ENCODE measurements at places on chromosomes 3 and 15.
A peak's percentile ranks its signal among the peaks of the same experiment; 100 is the strongest.

DNA sequence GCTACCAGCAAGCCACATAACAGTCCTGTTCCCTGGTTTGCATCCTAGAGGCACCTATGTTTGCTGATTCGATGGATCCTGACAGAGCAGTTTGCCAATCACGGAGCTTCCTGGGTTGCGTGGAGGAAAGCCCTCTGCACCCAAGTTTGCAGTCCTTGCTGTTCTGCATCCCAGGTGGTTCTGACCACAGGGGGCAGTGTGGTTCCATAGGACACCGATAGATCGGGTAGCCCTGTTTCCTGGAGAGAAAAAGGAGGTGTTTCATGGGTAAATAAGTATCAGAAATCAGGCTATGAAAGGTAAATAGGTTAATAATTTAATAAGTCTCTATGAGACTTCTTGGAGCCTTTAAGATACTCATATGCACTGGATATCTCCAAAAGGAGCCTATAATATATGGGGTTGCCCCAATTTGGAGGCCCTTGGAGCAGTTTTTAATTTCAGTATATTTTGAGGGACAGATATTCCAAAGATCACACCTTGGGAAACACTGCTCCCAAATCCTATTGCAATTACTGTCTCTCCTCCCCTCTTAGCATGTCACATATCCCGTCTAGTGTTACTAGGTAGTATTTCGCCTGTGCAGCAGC, 194.6 kb upstream of the TPM1 start:
- no peak for DNase-seq

GRCh38 chr3:177474652-177475355, 277.5 kb upstream of the TBL1XR1 start:
- DNase-seq = no peak

DNA sequence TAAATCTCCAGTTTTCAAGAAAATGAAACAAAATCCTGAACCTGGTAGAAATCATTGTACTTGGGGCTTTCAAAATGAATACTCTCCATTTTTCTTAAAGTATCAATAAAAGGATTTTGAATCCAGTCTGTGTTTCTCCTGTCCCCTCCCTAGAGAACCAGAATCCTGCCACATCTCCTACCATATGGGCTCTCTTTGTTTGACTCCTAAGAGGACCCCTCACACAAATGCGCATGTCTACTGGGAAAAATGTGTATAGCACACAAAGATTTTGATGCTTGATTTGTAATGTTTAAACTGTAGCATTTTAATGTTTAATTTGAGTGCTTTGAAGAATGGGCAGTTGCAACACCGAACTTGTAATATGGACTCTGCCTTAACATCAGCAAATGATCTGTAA, 25.9 kb downstream of the LRRC3B start:
- no peak for DNase-seq

DNA sequence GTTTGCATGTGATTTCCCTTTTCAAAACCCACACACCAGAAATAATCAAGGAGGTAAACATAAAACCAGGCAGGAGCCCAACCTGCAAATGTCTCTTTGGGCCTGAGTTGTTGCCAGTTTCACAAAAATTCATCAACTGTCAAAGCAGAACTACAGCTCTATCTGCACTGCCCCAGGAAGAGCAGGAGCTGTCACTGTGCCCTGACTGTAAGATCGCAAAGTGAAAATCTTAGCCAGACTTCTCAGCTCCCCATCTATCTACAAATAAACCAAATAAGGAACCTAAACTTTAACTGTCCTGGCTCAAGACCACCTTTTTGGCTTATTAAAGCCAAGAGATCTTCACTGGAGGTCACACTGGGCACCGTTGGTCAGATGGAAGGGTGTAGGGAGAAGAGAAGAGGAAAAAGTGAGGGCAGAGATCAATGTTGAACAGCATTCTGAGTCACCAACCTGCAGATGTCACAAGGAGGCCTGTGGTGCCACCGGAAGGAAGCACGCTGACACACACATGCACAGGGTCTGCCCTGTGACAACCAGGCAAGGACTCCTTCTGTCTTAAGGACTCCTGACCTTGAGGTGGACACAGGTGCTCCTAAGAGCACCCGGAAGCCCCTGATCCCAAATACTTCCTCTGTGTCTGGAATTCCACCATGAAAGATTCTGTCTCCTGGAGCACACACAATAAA, 58.7 kb downstream of the RPN1 start:
- DNase-seq = peak; percentile 16

DNA sequence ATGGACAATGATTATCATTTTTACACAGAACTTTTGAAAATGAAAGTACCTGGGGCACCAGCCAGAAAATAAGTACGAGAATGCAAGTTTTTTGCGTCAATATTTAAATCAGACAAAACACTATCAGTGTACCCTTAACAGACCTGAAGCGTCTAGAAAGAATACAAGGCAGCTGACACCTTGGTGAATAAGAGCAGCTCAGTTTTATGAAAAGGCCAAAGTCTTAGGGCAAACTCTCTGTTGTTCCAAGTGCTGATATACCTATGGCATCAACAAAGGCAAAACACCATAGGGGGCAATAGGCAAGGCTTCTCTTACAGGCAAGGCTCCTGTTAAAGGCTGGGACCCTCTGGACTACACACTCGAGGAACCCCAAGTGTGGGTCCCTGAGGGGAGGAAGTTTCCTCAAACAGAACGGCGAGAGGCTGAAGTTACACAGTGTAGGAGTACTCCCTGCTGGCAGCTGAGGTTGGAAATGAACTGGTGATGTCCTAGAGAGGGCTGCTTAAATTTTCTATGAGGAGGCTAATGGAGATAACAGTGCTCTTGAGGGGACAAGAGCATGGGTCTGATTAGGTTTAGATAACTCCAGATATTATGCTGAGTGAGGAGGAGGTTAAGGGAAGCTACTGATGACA, 291.0 kb downstream of the TIGIT start:
- no peak for DNase-seq

GRCh38 chr3:195068084-195069080, 202.6 kb downstream of the XXYLT1 start:
- no peak for DNase-seq

- no peak for DNase-seq
Observed at GRCh38 chr15:85100186-85100937, 118.7 kb downstream of the PDE8A start.

DNA sequence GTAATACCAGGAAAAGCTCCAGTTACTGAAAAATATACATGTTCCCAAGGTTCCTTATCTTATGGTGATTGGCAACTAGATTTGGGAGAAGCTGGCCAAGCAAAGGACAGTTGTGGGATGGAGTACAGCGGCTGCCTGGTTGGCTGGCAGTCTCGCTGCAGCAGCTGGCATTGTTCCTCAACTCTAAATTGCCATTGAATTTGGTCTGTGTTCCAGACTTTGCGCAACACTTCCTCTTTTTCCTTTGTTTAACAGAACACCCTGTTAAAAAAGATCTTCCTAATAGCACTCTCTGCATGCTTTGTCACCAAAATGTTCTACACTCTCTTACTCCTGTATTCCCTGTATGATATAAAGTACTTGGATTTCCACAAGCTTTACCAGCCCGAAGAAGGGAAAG, 420.6 kb upstream of the RBMS3 start:
- no peak for DNase-seq

DNA sequence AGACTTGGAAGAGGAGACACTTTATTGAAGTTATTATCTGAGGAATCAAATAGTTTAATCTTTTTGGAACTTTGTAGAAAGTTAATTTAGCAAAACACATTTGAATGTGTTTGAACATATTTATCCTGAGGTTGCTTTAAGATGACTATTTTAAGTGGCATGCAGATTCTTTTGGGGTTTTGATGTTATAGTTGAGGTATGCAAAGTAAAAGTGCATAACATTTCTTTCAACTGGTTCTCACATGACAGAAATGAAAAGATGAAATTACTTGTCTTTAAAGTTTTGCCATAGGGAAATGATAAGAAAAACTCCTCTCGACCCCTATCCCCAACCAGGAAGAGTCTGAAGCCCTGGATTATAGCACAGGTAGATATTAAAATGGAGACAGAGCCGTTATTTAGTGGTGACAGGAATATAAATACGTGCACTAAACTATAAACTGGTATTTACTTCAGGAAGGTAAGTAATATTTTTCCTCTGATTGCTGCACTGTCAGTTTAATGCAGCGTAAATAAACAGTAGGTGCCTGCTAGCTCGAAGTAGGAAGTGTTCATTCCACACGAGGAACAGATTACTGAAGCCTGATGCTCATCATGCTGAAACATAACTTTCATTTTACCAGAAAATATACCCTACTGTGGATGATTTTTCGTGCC, 15.1 kb upstream of the SATB1 start:
- no peak for DNase-seq

- peak; percentile 50 for DNase-seq
Observed at GRCh38 chr3:67737906-67738865, 83.8 kb upstream of the SUCLG2 start.

- no peak for DNase-seq
Observed at GRCh38 chr3:12400616-12401194, 83.6 kb upstream of the TSEN2 start.

DNA sequence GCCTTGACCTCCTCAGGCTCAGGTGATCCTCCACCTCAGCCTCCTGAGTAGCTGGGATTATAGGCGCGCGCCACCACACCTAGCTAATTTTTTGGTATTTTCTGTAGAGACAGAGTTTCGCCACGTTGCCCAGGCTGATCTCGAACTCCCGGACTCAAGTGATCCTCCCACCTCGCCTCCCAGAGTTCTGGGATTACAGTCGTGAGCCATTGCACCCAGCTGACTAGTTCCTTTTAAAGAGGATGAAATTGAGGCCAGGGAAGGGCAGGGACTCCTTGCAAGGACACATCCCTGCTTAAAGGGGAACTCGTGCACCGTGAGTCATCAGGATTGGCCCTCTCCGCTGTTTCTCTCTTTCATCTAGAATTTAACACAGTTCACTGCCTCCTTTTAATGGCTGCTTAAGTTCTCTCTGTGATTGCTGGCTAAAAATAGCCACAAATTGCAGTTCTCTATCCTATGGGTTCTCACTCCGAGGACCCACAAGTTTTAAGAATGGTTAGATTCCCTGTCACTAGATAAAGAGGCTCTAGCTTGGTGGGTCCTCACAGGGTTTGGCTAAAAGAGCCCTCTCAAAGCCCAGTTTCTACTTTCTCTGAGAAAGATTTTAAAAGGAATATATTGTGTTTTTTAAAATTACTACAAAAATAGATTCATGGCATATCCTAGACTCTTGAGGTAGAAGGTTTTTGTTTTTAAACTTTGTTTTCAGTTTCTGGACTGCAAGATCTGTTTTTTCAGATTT, 1.4 kb downstream of the CRTAP start:
- no peak for DNase-seq

- DNase-seq = peak; percentile 33
Observed at GRCh38 chr3:58307639-58308215, 1.4 kb downstream of the HTD2 start.

DNA sequence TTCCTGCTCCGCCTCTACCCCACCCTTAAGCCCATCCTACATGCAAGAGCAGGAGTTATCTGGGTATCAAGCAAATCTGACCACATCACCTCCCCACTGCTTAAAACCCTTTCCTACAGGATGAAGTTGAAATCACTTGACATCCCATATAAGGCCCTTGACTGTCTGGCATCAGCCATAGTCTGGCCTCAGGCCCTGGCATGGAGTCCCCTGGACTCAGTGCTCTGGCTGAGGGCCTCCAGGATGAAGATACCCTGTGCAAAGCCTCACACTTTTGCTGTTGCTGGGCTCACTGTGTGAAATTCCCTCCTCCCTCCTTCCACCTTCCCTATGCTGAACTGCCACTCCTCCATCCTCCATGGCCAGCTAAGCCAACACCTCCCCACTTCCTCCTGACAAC, 65.2 kb upstream of the GLCE start:
- DNase-seq = no peak

DNA sequence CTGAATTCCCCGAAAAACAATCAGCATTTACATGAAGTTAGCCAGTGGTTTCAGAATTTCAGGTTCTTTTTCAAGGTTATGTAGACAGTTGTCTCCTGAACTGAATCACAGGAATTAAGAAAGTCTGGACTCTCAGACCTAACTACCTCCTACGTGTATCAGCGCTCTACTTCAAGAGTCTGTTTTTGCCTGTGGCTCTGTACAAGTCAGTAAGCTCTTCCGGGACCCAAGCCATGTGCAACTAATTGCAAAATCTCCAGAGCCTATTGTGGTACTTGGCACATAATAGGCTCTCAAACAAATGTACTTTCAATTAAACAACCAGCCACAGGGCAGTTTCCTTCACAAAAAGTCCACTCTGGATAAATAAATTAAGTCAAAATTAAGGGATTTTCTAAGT, 414.2 kb downstream of the PDCD6IP start:
- no peak for DNase-seq

All from CD4-positive, alpha-beta T cell treated with Interleukin-6 at 100 ng/mL for 8 hours (primary cell).